Endodermal cell (in vitro differentiated cells): ENCODE measurements at places on chromosomes 4 and X. TPM values are rescaled to one million over a fixed set of nuclear protein-coding genes. Genes with fewer than 3 reads are reported as not detected.
A peak's percentile ranks its signal among the peaks of the same experiment; 100 is the strongest.

Gene GPR82
- not detected in 3 replicates for total RNA-seq

Gene PRR32
- not detected in 3 replicates for total RNA-seq

GRCh38 chrX:40573763-40574162 lies 7.0 kb upstream of the ATP6AP2 start:
- DNase-seq = peak; percentile 81

Gene FNIP2
- total RNA-seq = 8.9 and 11.5 TPM in 2 replicates

DNA sequence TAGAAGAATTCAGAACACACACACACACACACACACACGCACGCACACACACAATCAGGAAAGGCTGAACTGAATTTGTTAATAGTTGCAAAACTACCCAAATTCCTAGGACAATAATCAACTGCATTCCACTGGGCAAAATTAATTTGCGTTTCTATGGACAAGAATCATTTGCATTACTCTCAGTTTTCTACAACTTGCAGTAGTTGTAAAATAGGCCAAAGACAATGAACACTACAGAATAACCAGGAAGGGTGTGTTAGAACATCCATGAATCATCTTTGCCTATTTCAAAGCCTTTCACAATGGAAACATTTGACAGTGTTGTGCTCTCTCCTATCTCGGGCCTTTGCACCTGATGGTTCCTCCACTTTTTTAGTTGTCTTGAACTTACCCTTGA lies 77.1 kb upstream of the IGFBP7 start:
- no peak for DNase-seq

DNA sequence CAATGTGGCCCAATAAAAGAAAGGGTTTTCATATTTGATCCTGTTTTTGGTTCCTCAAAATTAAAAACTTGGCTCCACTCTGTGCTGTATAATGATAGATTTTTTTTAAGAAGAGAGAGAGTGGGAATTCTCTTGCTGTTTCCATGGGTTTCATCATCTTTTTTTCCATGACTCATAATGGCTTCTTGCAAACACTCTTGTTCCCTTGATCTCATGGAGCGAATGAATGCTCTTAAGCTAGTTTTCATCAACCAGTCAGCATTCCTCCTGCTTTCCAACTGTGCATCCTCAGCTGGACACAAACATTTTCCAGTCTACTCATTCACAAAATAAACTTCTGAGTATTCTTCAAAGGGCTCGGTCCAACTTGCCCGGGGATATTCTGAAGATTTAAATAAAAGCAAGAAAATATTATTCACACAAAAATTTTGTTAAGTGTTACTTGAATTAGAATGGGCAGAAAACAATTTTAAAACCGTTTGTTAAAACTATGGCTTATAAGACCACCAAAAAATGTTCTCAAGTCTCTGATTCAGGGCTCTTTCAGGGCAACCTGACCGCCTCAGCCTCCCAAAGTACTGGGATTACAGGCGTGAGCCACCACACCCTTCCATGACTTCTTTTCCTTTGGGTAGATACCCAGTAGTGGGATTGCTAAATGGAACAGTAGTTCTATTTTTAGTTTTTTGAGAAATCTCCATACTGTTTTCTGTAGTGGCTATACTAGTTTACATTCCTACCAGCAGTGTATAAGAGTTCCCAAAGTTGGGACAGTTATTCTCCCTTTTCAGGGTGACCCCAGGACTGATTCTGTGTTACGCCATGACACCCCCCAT lies 64.7 kb downstream of the TMEM156 start:
- no peak for DNase-seq

Gene EDA2R
- total RNA-seq = 1.7 and 2.0 TPM in 2 replicates

Gene TLL1
- 3.8 and 6.4 TPM in 2 replicates for total RNA-seq

Gene CT45A1
- total RNA-seq = not detected in 3 replicates

DNA sequence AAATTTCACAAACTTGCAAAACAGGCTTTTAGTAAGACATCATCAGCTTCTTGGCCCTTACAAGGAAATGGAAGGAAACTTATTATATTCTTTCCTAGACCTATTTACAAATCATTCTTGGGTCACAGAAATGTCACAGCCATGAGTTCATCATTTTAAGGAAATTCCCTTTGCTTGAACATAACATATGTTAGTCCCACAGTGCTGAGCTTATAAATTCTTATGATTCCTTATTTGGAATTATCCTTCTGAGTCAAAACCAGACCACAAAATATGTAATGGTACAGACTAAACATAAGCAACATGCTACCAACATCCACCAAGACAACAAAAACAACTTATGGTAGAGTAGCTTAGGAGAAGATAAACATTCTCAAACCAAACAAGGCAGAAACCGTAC lies 236.9 kb upstream of the CTSO start:
- DNase-seq = no peak

GRCh38 chr4:57139783-57140182 lies 29.6 kb upstream of the IGFBP7 start:
- DNase-seq = no peak

DNA sequence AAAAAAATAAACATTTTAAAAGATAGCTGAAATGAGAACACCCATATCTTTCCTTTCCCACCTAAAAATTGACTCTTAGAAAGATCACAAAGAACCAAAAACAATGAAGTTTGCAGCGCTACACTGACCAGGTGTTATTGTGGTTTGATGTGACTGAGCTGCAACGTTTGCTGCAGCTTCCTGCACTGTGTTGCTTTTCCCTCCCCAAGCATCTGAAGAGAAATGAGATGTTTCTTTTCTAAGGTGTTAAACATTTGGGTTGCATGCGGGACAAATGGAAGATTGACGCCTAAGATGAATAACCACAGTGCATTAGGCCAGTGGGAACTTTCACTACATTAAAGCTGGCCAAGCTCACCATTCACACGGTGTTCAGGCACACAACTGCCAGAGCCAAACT lies 8.9 kb downstream of the LEF1 start:
- DNase-seq = no peak

GRCh38 chr4:33709247-33709646 lies 2535.1 kb downstream of the ARAP2 start:
- no peak for DNase-seq

- DNase-seq = peak; percentile 60
Observed at GRCh38 chr4:22635692-22636091, 57.0 kb upstream of the GBA3 start.
